Osteoblast (primary cell): ENCODE measurements at places on chromosomes 7 and 10. TPM values are rescaled to one million over a fixed set of nuclear protein-coding genes. Genes with fewer than 3 reads are reported as not detected.
A peak's percentile ranks its signal among the peaks of the same experiment; 100 is the strongest.

The CTTNBP2 gene
- 1.1 and 2.9 TPM in 2 replicates for total RNA-seq

The EVX1 gene
- total RNA-seq = not detected in 2 replicates

The STEAP4 gene
- total RNA-seq = 5.0 and 5.4 TPM in 2 replicates

GRCh38 chr7:110418659-110419280 lies 672.2 kb upstream of the LRRN3 start:
- no peak for DNase-seq

DNA sequence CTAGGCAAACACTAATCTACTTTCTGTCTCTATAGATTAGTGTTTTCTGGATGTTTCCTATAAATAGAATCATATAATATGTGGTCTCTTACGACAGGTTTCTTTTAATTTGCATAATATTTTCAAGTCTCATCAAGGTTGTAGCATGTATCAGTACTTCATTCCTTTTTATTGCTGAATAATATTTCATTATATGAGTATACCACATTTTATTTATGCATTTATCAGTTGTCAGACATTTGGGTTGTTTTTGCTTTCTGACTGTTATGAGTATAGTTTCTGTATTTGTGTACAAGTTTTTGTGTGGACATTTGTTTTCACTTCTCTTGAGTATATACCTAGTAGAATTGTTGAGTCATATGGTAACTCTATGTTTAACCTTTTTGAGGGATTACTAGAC lies 48.2 kb downstream of the SHOC2 start:
- no peak for DNase-seq

- peak; percentile 32 for DNase-seq
Observed at GRCh38 chr7:17234398-17235031, 63.9 kb upstream of the AHR start.

The PMPCB gene
- 79.6 and 83.4 TPM in 2 replicates for total RNA-seq

- DNase-seq = no peak
Observed at GRCh38 chr10:84059526-84059925, 79.8 kb upstream of the GHITM start.

DNA sequence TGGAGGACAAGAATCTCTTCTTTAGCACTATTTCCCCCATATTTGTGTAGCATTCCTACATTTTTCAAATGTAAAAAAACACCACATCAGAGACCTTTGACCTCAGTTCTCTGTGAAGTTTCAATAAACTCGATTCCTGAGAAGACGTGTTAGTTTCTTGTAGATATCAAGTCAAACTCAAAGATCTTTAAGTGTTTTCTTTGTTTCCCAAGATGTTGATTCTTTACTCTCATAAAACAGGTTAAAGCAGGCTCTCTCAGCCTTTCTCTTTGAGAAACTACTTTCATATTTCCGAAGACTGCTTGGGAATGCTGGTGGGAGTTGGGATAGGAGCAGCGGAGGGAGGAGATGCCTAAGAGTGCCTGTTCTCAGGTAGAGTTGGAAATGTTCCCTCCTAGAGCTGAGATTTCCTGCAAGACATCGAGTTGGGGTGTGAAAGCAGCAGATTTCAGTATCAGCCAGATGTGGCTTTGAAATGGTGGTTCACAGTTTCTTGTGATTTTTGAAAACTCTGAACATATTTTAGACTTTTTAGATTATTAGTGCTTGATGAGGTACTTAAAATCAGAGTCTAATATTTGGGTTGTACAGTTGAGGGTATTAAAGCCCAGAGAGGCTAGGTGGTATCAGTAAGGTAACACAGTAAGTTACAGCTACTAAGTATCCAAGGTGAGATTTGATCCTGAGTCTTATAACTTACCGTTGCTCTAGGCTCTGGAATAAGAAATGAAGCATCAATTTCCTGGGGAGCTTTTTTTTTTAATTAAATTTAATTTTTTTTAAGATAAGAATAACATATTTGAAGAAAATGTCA lies 13.9 kb downstream of the ADK start:
- no peak for DNase-seq

DNA sequence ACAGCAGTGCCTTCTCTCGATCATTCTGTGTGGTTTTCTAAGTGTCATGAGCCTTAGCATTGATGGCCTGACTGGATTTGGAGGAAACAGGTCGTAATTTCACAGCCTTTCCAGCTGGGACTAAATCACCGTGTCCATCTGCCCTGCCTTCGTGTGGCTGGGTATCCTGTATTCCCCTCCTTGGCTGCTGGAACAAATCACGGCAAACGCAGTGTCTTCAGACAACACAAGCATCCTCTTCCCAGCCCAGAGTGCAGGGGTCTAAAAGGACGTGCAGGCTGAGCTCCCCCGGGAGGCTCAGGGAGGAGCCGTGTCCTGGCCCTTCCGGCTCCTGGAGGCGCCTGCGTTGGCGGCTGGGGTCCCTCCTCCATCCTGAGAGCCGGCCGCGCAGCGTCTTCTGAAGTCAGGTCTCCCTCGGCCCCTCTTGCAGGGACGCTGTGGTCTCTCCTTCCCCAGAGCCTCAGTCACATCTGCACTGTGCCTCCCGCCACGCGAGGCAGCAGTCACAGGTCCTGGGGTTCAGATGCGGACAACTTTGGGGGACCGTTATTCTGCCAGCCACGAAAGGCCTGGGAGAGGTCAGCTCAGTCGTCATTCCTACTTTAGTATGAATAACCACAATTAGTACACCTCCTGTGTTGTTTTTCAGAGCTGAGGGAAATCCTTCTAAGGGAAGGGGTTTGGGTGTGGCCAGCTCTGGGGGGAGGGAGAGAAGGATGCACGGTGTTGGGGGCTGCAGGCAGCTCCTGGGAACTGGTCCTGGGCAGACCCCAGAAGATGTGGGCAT lies 41.1 kb downstream of the FAM20C start:
- DNase-seq = no peak

GRCh38 chr7:150784120-150784736 lies 15.9 kb downstream of the TMEM176B start:
- DNase-seq = no peak

The SPDYE5 gene
- total RNA-seq = under 0.01 TPM in 1 of 2 replicates, not detected in the other

- no peak for DNase-seq
Observed at GRCh38 chr7:113698556-113699220, 220.1 kb downstream of the PPP1R3A start.

GRCh38 chr7:102469972-102470825 lies 5.4 kb downstream of the LRWD1 start:
- DNase-seq = peak; percentile 60

- peak; percentile 97 for DNase-seq
Observed at GRCh38 chr10:70558871-70559810, 43.4 kb downstream of the PRF1 start.

- no peak for DNase-seq
Observed at GRCh38 chr7:10076660-10077300, 896.9 kb upstream of the PHF14 start.

The SFTPA2 gene
- total RNA-seq = not detected in 2 replicates

DNA sequence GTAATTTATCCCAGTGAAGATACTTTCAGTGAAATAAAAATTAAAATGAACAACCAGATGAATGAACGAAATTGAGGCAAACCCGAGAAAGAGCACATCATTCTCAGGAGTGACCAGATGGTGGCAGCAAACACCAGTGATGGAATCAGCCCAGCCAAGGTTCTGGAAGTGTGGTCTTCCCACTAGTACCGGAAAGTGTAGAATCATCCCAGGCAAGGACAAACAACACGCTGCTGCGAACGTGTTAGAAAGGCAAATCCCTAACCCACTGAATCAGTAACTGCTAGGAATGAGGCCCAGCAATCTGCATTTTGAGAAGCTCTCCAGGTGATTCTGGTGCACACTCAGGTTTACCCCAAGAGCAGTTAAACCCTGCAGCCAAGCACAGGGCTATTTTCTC lies 15.5 kb upstream of the SLC18A3 start:
- peak; percentile 91 for DNase-seq

The C10orf67 gene
- total RNA-seq = not detected in 2 replicates

The FGL2 gene
- total RNA-seq = under 0.01 TPM in 2 replicates

GRCh38 chr7:100667331-100668068 lies 6.0 kb upstream of the GNB2 start:
- peak; percentile 61 for DNase-seq

DNA sequence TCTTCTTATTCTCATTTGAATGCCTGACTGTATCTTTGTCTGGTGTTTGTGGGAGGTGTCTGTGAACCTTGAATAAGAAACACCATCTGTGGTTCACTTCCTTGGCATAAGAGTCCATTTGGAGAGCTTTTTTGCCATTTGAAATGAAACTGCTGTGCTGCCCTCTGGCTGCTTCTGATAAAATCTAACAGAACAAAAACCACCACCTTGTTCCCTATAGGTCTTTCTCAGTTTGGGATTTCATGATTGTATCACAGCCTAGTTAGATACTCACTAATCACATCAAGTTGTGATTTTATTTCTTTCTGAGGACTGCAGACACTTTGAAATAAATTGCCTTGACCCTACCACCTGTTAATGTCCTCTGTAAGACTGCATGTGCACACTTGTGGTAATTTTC lies 102.7 kb upstream of the FAM13C start:
- peak; percentile 30 for DNase-seq

- DNase-seq = peak; percentile 50
Observed at GRCh38 chr10:351770-352334, 216.6 kb downstream of the ZMYND11 start.

DNA sequence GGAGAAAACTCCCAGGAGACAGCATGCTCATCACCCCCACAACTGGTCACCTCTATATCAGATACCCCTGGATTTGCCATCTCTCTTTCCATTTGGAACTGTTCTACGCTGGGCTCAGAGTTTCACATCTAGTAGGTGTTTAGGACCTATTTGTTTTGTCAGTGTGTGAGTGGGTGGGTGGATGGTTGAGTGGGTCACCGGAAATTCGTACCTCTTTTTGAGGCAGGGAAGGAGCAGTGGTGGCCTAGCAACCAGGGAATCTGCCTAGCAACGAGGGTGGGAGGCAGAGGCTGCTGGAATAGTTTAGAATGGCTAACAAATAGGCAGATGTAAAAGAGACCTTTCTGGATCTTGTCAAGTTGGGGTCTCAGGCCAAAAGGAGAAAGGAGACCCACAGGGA lies 23.2 kb upstream of the SLF2 start:
- DNase-seq = no peak

DNA sequence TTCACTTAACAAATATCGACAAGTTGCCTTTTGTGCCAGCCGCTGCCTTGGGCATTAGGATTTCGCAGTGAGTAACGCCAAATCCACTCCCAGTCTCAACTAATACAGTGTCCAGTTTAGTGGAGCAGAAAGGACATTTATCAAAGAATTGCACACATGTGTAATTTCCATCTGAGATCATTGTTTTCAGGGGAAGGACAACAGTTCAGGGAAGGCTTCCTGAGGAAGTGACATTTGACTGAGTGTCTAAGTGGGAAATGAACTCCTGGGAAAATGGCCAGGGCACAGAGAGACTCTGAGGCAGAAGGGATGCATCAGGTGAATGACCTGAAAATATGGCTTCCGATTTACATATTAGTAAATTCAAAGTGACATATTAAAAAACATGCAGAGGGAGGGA lies 89.4 kb downstream of the ITGA8 start:
- no peak for DNase-seq

The OR2A7 gene
- 1.1 and 2.7 TPM in 2 replicates for total RNA-seq

DNA sequence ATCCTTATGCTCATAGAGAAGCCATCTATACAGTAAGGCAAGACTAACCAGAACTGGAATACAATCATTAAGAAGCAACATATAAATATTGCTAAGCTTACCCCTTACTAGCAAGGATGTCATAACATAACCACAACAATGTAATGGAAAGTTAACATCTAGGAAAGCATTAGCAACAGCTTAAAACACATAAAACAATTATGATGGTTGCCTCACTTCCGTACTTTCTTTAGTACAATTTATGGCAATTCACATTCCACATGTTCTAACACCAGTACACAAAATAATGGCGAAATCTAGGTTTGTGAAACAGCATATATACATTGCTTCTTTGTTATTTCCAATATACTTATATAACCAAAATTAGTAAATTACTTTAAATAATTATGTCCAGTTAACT lies 195.0 kb downstream of the AHR start:
- DNase-seq = no peak

DNA sequence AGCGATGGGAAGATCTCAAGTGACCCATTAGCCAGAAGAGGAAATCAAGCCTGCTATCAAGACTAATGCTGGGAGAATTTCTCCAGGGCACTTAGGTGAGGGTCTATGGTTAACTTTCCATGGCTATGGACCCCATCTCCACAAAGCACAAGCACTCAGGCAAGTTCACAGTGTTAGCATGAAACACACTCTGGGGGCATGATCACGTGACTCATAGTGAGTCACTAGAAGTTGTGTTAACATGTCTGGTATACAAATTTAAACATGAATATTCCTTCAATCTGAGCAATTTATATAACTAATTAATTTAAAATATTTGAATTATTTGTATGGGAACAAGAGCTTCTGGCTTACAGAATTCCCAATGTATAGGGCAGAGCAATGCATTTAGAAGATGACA lies 131.8 kb downstream of the FAM204A start:
- DNase-seq = no peak

The SFXN4 gene
- total RNA-seq = 11.2 and 13.0 TPM in 2 replicates

- DNase-seq = no peak
Observed at GRCh38 chr10:13703997-13704536, 117.3 kb downstream of the PRPF18 start.

The CREB5 gene
- 5.0 and 5.1 TPM in 2 replicates for total RNA-seq

GRCh38 chr10:15197276-15197675 lies 28.8 kb upstream of the NMT2 start:
- DNase-seq = no peak

DNA sequence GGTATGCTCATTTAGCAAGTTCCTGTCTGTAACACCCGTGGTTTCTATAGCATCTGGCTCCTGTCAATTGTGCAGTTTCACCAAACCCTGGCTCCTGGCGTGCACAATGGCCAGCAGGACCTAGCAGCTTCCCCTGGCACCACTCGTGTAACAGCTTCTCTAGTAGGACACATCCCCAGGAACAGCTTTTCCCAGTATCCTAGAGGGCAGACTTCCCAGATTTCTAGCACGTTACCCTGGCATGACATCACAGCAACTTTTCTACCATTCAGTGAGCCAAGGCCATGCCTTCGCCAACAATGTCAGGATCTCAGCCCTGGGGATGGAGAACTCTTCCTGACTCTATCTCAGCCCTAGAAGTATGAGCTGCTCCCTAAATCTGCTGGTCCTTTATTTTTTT lies 6.5 kb downstream of the YME1L1 start:
- no peak for DNase-seq

The ZNF655 gene
- total RNA-seq = 75.1 and 76.7 TPM in 2 replicates

GRCh38 chr7:7832518-7832917 lies 114.1 kb upstream of the RPA3 start:
- DNase-seq = no peak

- DNase-seq = no peak
Observed at GRCh38 chr7:102917436-102918353, 4.9 kb downstream of the LRRC17 start.

DNA sequence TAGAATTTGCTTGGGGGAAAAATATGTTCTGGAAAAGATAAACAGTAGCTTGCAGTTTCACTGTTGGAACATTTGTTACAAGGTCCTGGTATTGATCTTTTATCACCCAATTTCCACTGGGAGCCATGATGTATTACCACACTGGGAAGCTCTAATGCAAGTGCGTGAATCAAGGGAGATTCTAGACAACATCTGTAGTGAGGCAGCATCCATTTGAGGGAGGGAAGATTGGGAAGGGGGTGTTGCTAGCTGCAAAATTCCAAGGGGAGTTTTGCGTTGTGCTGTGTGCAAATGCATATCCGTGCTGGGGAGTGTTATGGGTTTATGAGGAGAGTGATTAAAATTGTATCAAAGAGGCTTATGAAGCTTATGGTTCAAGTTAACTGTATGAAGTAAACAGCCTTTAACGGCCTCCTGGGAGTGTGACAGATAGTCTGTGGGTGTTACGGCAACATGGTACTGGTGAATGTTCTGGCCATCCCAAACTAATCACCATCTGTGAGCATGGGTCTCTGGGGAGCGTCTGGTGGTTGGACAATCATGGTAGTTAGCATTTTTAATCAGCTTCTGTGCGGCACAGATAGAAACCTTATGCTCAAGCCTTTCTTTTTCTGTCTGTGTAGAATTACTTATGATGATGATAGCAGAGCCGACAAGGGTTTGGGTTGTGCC lies 601.9 kb upstream of the GALNT17 start:
- DNase-seq = no peak
